Myocyte (in vitro differentiated cells): ENCODE measurements at places on chromosomes 13 and 19. TPM values are rescaled to one million over a fixed set of nuclear protein-coding genes. Genes with fewer than 3 reads are reported as not detected.

Gene OR7D2
- 0.21 TPM in 1 of 2 replicates, not detected in the other for total RNA-seq

Gene ZNF844
- 3.1 and 4.0 TPM in 2 replicates for total RNA-seq

Gene FSTL3
- 157 and 175 TPM in 2 replicates for total RNA-seq

Gene F2RL3
- total RNA-seq: not detected in 2 replicates

Gene LENG9
- total RNA-seq: 5.2 and 6.9 TPM in 2 replicates

Gene MZF1
- total RNA-seq: 20.4 and 22.3 TPM in 2 replicates

- DNase-seq: no peak
Measured at GRCh38 chr19:3866910-3867638, 1.8 kb downstream of the ZFR2 start.

- peak; percentile 74 for DNase-seq
Measured at GRCh38 chr19:7415163-7415856, 66.6 kb downstream of the ARHGEF18 start.

DNA sequence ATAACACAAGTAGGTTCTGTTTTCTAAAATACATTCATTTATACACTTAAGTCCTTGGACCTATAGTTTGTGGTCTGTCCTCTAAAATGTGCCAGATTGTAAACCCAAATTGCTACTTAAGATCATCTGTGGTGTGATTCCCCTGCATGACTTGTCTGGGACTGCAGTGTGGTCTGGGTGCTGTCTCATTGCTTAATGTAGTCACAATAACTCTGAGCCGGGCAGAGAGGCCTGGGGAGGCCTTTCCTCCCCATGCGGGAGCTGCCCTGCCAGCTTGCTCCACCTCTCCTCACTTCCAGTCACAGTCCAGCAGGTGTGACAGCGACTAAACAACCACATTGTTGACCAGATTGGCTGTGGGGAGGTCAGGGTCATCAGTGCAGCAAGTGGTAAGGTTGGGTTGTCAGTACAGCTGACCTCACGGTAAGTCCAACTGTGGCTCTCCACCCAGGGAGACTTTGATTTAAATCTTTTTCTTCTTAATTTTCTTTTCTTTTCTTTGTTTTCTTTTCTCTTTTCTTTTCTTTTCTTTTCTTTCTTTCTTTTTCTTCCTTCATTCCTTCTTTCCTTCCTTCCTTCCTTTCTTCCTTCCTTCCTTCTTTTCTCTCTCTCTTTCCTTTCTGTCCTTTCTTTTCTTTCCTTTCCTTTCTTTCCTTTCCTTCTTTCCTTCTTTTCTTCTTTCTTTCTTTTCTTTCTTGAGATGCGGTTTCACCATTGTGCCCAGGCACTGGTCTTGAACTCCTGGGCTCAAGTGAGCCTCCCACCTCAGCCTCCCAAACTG, 4.4 kb upstream of the TUBA3C start:
- no peak for DNase-seq

- DNase-seq: no peak
Measured at GRCh38 chr13:98325724-98326123, 148.7 kb upstream of the RNF113B start.

DNA sequence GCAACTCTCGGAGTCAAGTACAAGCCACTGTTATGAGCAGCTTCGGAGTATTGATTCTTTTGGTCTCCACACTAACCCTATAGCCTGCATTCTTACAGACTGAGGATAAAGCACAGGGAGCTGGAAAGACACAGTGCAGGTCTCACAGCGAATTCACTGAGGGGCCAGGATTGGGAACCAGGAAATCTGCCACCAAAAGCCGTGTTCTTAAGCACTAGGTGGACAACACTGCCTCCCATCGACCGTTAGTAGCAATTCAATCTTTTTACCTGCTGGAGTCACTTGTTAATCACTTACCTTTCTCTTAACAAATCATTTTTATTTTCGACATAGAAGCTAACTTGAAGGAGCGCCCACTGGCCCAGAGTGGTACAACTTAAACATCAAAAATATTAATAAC, 6.3 kb downstream of the PMIS2 start:
- DNase-seq: peak; percentile 24

DNA sequence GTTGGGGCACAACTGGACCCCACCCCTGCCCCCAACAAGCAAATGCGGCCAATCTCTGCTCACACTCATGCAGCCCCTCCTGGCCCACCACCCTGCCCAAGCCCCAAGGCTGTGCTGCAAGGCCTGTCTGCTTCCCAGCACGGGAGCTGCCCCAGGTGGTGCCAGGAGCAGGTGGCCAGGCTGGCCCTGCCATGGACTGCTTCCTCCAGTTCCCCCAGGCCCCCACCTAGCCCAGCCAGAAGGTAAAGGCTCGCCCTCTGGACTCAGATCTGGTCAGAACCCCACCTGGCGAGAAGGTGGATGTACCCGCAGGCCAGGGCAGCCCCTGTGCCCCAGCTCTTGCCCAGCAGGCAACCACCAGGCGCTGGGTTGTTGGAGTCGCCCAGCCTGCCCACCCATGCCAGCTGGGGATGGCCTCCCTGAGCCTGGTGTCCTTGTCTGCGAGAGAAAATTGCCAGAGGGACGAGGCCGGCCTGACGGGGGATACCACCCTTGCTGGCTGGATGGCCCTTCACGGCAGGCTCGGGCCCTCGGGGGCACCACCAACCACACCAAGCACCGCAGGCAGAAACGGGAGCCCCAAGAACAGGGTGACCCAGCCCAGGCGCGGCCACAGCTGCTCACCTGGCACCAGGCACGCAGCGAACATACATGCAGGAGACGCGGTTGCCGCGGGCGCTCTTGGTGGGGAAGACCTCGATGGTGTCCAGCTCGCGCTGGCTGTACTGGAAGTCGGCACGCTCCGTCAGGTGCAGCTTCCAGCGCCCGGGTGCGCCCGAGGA, 4.5 kb downstream of the ABHD17A start:
- no peak for DNase-seq

- DNase-seq: no peak
Measured at GRCh38 chr19:41939861-41940730, 11.8 kb upstream of the ERFL start.

DNA sequence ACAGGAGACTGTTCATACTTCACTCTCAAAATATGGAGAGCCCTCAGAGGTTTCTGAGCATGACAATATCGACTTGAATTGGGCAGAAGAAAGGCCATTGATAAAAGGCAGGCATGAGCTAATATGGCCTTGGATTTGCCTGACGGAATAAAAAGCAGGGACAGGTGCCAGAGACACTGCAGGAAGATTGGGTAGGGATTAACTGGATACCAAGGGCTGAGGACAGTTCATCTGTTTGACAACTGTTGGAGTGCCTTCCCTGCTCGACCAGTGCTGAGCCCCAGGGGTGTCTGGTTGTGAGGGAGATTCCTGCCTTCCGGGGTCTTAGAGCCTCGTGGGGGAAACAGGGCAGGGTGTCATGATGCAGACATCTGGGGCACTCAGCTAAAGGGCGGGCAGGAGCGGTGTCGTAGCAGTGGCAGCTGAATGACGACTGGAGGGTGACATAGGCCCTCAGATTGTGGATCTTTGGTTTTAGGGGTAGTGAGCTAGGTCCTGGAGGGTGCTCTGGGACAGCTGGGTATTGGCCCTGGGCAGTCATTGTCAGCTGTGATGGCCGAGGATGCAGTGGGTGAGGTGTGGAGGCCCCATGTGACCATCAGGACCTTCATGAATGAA, 12.3 kb downstream of the GATAD2A start:
- peak; percentile 91 for DNase-seq

GRCh38 chr19:33392341-33393285, 19.1 kb downstream of the CEBPG start:
- no peak for DNase-seq

DNA sequence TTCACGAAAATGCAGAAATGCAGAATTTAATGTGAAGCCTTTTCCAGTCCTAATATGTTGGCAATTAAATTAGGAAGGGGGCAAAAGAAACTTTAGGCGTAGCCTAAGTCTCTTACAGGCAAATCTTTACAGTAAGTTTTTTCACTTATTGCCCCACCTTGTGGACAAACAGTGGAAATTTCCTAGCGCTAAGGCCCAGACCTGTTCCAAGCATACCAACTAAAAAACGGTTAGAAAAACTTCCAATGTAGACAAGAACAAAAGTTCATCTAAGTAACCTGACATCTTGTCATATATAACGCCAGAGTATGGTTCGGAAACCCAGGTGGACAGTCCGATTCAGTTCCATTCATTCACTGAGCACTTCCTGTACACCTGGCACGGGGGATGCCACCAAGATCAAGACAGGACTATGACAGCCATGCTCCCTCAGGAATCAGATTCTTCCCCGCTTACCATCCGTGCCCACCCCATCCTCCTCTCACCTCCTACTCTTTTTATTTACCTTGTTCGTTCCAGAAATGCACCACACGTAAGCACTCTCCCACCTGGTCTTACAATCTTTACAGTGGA, 4.9 kb downstream of the ZAR1L start:
- peak; percentile 68 for DNase-seq

DNA sequence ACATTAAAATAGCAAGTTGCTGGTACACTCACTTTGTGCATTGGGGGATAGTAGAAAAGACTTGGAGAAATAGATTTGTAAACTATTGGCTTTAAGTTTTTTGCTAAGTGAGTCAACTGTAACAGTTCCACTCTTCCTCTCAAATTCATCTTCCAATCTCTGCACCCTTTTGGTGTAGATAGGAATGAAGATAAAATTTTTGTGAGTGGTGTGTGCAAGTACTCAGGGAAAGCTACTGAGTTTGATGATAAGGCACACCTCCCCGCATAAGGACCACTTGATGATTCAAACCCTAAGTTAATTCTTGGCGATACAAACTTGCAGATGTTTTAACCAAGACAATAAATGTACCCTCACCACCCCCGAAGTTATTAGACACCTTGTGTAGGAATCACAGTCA, 168.3 kb upstream of the SLITRK1 start:
- no peak for DNase-seq

DNA sequence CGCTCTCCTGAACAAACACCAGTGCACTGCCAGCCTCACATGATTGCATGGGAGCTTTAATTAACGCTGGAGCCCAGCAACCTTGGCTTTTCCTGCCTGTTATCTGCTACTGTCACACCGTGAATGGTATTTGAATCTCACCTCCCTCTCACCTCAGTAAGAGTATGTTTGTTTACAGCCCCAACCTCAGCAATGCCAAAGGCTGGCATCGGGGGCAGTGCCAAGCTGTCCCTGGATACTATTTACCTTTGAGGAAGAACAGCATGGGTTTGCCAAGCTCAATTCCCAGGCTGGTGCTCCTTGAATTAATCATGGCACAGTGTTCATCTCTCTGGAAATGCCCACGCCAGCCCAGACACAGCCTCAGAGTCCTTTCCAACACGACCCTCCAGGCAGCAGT, 57.2 kb upstream of the SERPINE3 start:
- no peak for DNase-seq

GRCh38 chr13:24277761-24278160, 31.6 kb upstream of the C1QTNF9 start:
- no peak for DNase-seq

DNA sequence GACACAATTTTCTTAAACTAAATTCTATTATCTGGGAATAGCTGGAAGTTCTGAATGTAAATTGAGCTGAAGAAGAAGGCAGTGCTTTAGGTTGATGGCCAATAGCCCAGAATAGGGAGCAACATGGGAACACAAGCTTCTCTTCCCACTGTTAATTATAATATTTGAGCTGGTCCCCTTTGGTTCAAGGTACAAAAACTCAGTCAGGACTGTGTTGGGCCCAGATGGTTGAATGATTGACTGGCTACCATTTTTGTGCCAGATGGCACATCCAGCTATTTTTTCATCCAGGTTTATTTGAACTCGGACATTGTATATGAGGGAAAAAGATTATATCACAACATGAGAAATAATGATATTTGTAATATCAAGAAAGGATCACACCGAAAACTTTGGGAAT, 458.9 kb downstream of the SLITRK1 start:
- no peak for DNase-seq

GRCh38 chr13:49319551-49319950, 71.8 kb downstream of the CDADC1 start:
- peak; percentile 62 for DNase-seq

DNA sequence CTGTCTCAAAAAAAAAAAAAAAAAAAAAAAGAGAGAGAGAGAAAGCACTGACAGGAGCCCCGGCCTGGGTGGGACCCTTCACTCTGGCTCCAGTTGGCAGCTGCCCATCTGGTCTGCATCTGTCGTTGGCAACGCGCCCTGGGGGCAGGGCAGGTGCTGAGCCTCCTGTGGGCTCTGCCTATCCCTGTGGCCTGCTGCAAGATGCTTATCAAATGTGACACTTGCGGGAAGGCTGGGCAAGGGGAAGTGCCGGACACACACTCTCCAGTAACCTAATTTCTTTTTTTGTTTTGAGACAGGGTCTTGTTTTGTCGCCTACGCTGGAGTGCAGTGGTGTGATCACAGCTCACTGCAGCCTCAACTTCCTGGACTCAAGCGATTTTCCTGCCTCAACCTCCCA, 10.7 kb upstream of the KPTN start:
- DNase-seq: peak; percentile 89
